ENCODE measurements at places on chromosomes 1 and 21.

- DNase-seq = no peak
Measured at GRCh38 chr21:43811262-43812105, 22.1 kb downstream of the RRP1 start.

- DNase-seq = no peak
Measured at GRCh38 chr1:242556276-242556675, 31.8 kb upstream of the PLD5 start.

- no peak for DNase-seq
Measured at GRCh38 chr1:245933431-245934045, 573.5 kb downstream of the SMYD3 start.

GRCh38 chr1:9019896-9020295 lies 6.3 kb downstream of the SLC2A7 start:
- no peak for DNase-seq

DNA sequence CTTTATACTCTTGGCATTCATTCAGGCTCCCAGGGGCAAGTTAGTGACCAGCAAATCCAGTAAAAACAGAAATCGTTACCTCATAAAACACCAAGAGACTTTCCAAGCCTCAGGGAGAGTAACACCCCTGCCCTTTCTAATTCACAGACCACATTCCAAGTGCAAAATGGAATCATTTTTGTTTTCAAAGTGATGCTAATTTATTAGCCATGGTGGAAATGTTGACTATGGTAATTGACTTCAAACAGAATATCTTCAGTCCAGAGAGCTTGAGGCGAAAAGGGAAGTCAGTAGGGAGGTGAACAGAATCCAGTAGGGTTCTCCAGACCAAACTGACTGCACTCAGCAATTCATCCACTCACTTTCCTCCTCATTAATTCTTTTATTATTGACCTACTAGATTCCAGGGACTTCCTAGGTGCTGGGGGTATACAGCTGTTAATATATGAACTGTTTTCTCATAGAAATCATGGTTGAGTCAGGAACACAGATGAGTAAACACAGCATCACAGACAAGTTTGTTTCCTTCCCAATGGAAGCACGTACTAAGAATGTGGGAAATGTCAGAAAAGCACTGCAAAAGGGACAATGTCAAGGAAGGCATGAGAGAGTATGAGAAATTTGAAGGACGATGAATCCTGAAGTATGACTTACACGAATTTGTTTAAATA lies 388.5 kb upstream of the C1orf87 start:
- no peak for DNase-seq

GRCh38 chr1:204834336-204834735 lies 36.3 kb upstream of the NFASC start:
- no peak for DNase-seq

- no peak for DNase-seq
Measured at GRCh38 chr1:206660136-206660535, 24.6 kb upstream of the MAPKAPK2 start.
